ENCODE measurements at places on chromosomes 4 and X. TPM values are rescaled to one million over a fixed set of nuclear protein-coding genes. Genes with fewer than 3 reads are reported as not detected.

GRCh38 chr4:134425756-134426155 lies 224.2 kb upstream of the PABPC4L start:
- no peaks in the 10 kb centered on the region for H3K36me3 ChIP-seq
- DNase-seq: no peak
- H3K4me3 ChIP-seq: no peak overlapping the region
- no peaks in the 10 kb centered on the region for H3K4me1 ChIP-seq
- H3K27ac ChIP-seq: no peak overlapping the region

GRCh38 chrX:21959362-21960051 lies 19.0 kb downstream of the SMS start:
- H3K4me1 ChIP-seq: no peaks in the 10 kb centered on the region
- no peaks in the 10 kb centered on the region for H3K36me3 ChIP-seq
- no peak overlapping the region for H3K4me3 ChIP-seq
- H3K27me3 ChIP-seq: no peaks in the 10 kb centered on the region

- H3K27me3 ChIP-seq: no peaks in the 10 kb centered on the region
- H3K4me1 ChIP-seq: no peaks in the 10 kb centered on the region
- H3K36me3 ChIP-seq: no peaks in the 10 kb centered on the region
- H3K27ac ChIP-seq: no peak overlapping the region
- no peak for DNase-seq
Measured at GRCh38 chr4:124947622-124948265, 235.2 kb upstream of the ANKRD50 start.

- H3K27me3 ChIP-seq: no peaks in the 10 kb centered on the region
- H3K4me1 ChIP-seq: no peaks in the 10 kb centered on the region
- DNase-seq: no peak
- no peak overlapping the region for H3K4me3 ChIP-seq
- no peaks in the 10 kb centered on the region for H3K36me3 ChIP-seq
Measured at GRCh38 chr4:79381161-79381560, 26.9 kb downstream of the GK2 start.

DNA sequence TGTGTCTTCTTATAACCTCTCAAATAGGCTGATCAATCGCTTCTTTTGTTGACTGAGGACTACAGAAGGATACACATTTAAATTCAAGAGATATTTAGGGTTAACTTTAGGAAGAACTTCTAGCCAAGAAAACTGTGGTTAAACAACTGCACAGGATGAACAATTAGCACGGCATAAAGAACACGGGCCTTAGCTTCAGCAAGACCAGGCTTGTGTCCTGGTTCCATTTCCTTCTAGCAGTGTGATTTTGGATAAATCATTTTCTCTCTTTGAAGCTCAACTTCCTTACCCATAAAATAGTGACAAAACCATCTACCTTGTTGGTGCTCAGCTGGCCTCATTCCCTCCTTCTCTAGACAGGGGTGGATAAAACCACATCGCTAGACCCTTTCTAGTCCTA lies 117.6 kb downstream of the TSPAN5 start:
- no peak overlapping the region for H3K27ac ChIP-seq
- no peaks in the 10 kb centered on the region for H3K36me3 ChIP-seq
- no peaks in the 10 kb centered on the region for H3K4me1 ChIP-seq
- H3K27me3 ChIP-seq: no peaks in the 10 kb centered on the region
- DNase-seq: no peak

GRCh38 chrX:11319806-11320520 lies 26.8 kb downstream of the AMELX start:
- no peaks in the 10 kb centered on the region for H3K36me3 ChIP-seq
- H3K27ac ChIP-seq: no peak overlapping the region
- no peak for DNase-seq
- peaks cover 4% of the 10 kb centered on the region for H3K27me3 ChIP-seq
- no peaks in the 10 kb centered on the region for H3K4me1 ChIP-seq

- no peaks in the 10 kb centered on the region for H3K27me3 ChIP-seq
- peak within 1 kb of the TSS; percentile 70 for H3K4me3 ChIP-seq
- H3K36me3 ChIP-seq: no peaks in the 10 kb centered on the region
- peak; percentile 16 for DNase-seq
- peaks cover 5% of the 10 kb centered on the region for H3K4me1 ChIP-seq
Measured at GRCh38 chr4:13543839-13544605, at the start of gene NKX3-2. NKX3-2 (minus strand) TSS chr4:13544508; CDS start chr4:13544414, 94 bp downstream.

DNA sequence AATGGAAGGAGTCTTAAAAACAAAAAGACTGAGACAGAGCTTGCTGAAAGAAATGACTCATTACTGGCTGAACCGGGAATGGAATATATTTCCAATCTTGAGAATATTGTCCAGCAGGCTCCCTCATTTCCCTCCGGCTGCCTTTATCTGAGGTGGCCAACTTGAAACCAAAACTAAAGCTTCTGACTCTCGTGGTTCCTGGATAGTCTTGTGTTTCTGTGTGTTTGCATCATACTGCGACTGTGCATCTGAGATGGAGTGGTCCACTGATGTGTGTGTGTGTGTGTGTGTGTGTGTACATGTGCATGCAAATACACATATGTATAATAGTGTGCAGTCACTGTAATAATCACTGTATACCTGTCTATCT lies 145.6 kb upstream of the SCML1 start:
- no peak overlapping the region for H3K27ac ChIP-seq
- no peak for DNase-seq
- no peaks in the 10 kb centered on the region for H3K36me3 ChIP-seq
- H3K27me3 ChIP-seq: no peaks in the 10 kb centered on the region
- no peaks in the 10 kb centered on the region for H3K4me1 ChIP-seq
- no peak overlapping the region for H3K4me3 ChIP-seq

DNA sequence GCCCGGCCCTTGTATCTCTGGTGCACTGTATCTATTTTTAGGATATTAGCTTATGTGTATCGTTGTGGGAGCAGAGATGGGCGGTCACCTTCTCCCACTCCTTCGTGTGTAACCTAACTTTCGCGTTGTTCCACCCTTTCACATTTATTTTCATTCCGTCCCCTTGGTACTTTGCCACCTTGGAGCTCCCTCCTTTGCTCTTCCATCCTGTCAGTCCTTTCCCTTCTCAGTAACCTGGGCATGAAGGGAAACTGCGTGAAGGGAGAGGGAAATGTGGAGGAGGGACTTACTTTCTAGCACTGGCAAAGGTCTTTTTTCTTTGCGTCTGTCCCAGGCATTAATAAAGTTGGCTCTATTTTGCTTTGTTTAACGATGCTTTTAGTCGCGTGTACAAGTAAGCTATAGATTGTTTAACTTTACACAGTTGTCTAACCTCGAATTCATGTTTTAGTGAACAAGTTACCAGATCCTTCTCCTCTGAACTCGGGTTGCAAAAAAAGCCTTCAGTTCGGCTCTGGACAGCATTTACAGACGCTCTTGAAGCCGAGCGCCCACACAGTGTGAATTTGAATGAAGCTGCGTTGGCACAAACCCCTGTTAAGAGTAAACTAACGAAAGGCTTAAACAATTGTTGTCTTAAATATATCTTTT lies 3.9 kb downstream of the PCDH10 start:
- peak overlapping the region; percentile 63 for H3K4me3 ChIP-seq
- H3K27me3 ChIP-seq: no peaks in the 10 kb centered on the region
- peaks cover 7% of the 10 kb centered on the region for H3K4me1 ChIP-seq
- H3K27ac ChIP-seq: peak overlapping the region; percentile 55
- H3K36me3 ChIP-seq: no peaks in the 10 kb centered on the region
- DNase-seq: peak; percentile 51

MGAT4D gene
- total RNA-seq: not detected

HHIP gene
- 0.28 TPM for total RNA-seq

PCDH11X gene
- total RNA-seq: 21.4 TPM

All from A673 (cell line).